ENCODE measurements at places on chromosomes 5 and 9.

GRCh38 chr9:16704116-16705110, 166.1 kb downstream of the BNC2 start:
- DNase-seq: no peak

GRCh38 chr5:27402828-27403227, 364.4 kb upstream of the CDH9 start:
- no peak for DNase-seq

GRCh38 chr5:141940695-141941271, 17.1 kb downstream of the DELE1 start:
- DNase-seq: no peak

GRCh38 chr5:178564811-178565550, 25.2 kb downstream of the COL23A1 start:
- DNase-seq: no peak

GRCh38 chr5:76790632-76791290, 28.1 kb upstream of the F2RL1 start:
- no peak for DNase-seq
